ENCODE measurements at places on chromosomes 4 and X.

DNA sequence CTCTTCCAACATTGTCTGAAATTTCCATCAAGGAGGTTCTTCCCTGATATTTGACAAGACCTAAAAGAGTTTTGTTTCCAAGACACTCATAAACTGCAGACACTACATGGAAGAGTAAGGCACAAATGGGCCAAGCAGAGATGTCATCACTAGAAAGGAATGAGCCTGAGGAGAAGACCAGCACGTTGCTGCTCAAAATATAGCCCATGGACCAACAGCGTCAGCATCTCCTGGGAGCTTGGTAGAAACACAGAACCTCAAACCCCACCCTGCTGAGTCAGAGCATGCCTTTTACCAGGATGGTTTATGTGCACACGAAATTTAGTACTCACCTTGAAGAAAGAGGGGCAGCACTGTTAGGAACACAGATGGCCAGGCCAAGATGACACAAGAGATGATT, 128.7 kb upstream of the MID1 start:
- no peak for DNase-seq

DNA sequence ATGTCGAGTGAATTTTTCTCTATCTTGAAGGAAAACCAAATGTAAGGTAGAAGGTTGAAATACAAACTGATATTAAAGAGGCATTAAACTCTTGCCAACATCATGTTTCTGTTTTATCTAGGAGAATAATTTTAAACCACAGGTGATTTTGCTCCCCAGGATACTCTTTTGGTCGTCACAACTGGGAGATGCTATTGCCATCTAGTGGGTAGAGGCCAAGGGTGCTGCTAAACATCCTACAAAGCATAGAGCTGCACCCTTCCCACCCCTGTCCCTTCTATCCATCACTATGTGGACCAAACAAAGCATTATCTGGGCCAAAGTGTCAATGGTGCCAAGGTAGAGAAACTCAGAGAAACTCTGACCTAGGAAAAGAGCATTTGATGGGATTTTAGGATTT, 154.6 kb upstream of the MAGEB2 start:
- no peak for DNase-seq

DNA sequence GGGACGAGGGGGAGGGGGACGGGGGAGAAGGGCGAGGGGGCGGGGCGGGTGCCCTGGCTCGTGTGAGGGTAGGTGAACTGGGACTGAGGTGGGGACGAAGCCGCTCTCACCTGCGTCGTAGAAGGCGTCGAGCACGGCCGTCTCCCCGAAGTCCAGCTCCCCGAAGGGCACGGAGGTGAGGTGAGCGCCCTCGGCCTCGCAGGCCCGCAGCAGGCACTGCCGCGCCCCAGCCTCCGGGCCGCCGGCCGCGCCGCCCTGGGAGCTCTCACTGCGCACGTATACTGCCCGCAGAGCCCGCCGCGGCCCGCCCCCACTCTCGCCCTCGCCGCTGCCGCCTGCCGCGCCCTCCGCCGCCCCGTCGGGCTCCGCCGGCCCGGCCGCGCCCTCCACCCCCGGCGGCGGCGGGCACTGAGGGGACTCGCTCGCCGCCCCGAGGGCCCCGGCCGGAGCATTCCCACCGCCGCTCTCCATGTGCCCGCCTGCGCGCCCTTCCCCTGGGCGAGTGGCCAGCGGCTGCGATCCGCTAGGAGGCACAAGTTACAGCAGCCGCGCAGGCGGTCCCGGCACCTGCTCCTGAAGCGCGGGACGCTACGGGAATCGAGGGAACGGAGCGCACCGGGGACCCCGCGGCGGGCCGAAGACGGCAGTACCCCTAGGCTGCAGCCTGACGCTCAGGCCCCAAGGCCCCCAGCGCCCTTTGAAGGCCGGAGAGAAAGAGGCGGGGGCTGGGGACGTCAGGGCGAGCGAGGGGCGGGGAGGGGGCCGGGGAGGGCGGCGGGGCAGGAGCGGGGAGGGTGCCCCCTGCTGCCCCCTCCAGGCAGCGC, at the start of gene MAP3K15:
Gene MAP3K15 (minus strand): TSS at position 718 of the 824 bp plus-strand sequence. CDS start 247 bp downstream, at position 471.
- no peak for DNase-seq

DNA sequence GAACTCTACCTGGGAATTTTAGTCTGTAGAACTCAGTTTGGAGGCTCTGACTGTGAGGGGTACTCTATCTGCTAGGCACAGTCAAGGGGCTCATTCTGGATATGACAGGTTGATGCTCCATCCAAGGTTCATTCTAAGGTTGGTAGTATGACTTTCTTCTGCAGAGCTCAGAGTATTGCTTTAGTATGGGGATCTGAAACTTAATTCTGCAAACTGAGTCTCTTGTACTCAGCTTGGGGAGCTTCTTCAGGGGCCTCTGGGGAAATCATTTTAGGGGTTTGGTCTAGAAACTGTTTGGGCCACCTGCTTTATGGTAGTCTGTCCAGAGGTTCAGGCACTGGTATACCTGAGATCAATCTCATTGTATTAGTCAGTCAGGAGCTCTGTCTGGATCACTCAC, 9.7 kb upstream of the TSR2 start:
- no peak for DNase-seq

DNA sequence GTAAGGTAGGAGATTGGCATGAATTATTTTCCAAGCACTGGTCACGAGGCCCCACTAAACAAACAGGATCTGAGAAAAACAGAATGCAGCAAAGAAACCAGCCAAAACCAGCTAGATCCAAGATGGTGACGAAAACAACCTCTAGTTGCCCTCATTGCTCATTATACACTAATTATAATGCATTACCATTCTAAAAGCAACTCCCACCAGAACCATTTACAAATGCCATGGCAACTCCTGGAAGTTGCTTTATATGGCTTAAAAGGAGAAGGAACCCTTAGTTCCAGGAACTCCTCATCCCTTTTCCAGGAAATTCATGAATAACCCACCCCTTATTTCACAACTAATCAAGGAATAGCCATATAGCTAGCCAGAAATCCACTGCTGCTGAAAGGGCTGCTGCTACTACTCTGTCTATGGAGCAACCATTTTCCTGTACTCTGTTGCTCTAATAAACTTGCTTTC, 69.3 kb downstream of the ABCB7 start:
- DNase-seq, result no peak

DNA sequence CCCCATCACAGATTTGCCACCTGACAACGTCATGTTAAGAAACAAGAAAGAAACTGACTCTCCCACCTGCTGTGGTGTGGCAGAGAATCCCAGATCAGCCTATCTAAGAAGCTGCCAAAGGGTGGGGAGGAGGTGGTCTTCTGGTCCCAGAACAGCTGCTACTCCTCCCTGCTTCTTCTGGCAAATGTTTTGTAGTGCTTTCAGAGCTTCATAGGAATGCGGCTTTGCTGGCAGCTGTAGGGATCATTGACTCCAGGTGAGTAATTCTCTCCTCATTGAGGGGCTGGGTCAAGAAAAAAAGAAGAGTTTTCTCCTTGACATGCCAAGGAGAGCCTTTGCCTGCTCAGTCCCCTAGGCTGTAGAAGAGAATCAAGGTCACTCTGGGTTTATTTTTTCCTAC, 23.3 kb downstream of the NRK start:
- DNase-seq, result no peak

DNA sequence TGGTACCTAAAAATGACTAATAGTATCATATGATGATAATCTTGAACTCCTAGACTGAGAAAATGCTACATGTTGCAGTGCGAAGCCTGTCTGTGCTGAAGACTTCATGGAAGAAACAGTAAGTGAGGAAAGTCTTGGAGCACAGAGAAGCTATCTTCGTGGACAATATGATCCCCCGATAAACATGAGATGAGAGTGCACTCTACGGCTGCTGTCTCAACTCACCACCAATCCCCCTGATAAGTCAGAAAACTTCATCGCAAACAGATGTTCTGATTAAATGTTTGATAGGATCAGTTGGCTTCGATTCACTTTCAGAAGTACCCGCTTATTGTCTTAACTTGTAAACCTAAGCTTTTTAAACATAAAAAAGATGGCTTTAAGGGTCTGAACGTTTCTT, 130.2 kb downstream of the ELOVL6 start:
- no peak for DNase-seq

All from RCC 7860 (cell line).